Stimulated activated CD8-positive, alpha-beta memory T cell treated with anti-CD3 and anti-CD28 coated beads, Interleukin-4, amount 100 ng/mL, for 48 hours (primary cell): ENCODE measurements at places on chromosomes 7 and 10.

GRCh38 chr10:117486606-117487005, 55.9 kb upstream of the EMX2 start:
- DNase-seq = no peak

DNA sequence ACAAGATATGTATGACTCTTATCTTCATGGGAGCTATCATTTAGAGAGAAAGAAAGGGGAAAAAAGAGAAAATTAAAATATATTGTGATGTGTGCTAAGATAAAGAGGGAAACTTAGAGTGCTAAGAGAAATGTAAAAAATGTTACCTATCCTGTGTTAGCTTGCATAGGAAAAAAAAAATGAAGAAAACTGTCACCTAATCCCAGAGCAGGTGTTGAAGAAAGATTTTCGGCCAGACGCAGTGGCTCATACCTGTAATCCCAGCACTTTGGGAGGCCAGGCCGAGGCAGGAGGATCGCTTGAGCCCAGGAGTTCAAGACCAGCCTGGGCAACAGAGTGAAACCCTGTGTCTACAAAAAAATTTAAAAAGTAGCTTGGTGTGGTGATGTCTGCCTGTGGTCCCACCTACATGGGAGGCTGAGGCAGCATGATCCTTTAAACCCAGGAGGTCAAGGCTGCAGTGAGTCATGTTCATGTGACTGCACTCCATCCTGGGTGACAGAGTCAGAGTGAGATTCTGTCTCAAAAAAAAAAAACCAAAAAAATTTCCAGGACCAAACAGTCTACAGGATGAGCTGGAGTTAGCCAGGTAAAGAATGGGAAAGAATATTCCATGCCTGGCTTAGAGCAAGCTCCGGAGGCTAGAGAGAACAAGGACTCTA, 2.4 kb upstream of the MKLN1 start:
- peak; percentile 36 for DNase-seq

GRCh38 chr10:7945469-7946187, 108.9 kb upstream of the GATA3 start:
- DNase-seq = no peak

DNA sequence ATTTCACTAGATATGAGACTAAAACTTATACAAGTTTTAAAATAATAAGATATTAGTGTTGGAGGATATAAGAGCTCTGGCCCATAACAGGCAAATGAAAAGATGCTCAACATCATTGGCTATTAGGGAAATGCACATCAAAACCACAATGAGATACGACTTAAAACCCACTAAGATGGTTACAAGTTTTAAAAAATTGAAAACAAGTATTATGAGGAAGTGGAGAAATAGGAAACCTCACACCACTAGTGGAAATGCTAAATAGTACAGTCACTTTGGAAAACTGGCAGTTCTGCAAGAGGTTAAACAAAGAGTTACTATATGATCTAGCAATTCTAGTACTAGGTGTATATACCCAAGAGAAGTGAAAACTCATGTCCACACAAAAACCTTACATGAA, 17.2 kb downstream of the PANK1 start:
- DNase-seq = no peak

GRCh38 chr10:118624747-118625146, 29.3 kb upstream of the PRLHR start:
- DNase-seq = no peak

- DNase-seq = no peak
Measured at GRCh38 chr10:79457256-79457785, 11.9 kb upstream of the ZCCHC24 start.

GRCh38 chr10:525565-526315, 163.7 kb downstream of the DIP2C start:
- DNase-seq = no peak

DNA sequence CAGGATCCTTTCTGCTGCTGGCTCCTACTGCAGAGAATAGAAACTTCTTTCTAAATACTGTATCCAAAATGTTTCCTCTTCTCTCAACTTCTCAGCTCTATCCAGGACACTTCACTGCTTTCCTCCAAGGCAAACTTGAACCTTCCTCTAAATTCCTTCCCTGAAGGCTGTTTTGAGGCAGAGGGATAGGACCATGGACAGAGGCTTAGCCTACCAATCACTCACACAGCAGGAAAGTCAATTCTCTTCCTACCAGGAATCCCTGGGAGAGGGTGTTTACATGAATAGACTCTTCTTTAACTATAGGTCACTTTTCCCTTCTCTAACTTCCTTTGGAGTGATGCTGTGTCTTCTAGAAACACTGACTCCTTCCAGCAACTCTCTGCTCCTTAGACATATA, 115.6 kb upstream of the MKLN1 start:
- DNase-seq = no peak

- DNase-seq = no peak
Measured at GRCh38 chr7:84337429-84337828, 142.8 kb upstream of the SEMA3A start.
